ENCODE measurements at places on chromosomes 6 and 20. TPM values are rescaled to one million over a fixed set of nuclear protein-coding genes. Genes with fewer than 3 reads are reported as not detected.

Gene RIN2
- 6.4 TPM for total RNA-seq

GRCh38 chr20:60113771-60114170 is 155.5 kb downstream of the CDH26 start:
- no peak for DNase-seq

Gene CDH4
- total RNA-seq = 5.8 TPM

- DNase-seq = peak; percentile 88
These were observed 43.3 kb downstream of the SLC2A10 start for GRCh38 chr20:46752728-46753127.

DNA sequence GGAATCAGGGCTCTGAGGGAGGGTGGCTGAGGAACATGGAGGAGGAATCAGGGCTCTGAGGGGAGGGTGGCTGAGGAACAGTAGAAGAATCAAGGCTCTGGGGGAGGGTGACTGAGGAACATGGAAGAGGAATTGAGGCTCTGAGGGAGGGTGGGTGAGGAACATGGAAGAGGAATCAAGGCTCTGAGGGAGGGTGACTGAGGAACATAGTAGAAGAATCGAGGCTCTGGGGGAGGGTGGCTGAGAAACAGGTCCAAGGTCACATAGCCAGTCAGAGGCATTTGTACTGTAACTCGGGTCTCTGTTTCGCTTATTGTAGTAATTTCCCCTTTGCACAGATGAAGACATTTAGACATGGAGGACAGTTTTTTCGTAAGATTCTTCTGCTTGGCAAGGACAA is 164.8 kb downstream of the SOBP start:
- no peak for DNase-seq

DNA sequence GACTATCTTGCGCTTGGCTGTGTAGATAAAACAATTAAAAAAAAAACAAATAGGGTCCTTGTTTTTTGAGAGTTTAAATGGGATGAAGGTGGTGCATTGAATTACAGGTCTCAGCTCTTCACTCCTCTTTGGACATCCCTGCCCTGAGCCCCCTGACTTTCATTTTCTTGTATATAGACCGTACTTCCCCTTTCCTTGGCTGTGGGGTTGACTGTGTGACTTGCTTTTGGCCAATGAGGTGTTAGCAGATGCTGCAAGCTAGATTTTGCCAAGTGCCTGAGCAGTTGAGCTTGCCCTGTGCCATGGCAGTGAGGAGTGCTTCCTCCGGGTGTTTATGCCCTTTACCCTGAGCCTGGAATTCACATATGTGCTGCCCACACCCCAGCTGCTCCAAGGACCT is 386.1 kb upstream of the ZFP64 start:
- DNase-seq = no peak

GRCh38 chr6:31614684-31615578 is at the start of gene AIF1:
TSS of gene AIF1 (plus strand) at chr6:31615234. CDS start at chr6:31615330, 96 bp downstream.
- DNase-seq = no peak

- no peak for DNase-seq
These were observed 93.7 kb upstream of the EDN1 start for GRCh38 chr6:12196326-12196936.

DNA sequence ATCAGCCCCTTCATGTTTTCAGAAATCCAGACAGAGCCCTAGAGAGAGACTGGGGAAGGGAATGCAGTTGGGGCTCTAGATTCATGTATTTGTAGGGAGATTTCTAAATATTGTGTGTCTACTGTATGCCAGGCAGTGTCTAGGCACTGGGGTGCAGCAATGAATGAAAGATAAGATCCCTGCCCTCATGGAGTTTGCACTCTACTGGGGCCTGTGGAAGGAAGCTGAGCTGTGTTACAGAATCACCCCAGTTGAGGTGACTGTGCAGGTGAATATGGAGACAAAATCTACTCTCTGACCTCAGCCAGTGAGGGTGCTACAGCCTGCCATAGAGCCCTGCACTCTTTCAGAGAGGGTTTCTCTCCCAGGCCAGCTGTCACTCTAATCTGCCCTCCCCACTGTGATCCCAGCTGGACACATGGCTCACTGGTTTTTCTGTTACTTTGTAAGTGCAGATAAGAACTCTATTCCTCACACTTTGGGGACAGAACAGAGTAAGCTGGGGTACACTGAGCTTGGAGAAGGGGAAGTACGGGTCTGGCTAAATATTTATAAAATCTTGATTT is 69.2 kb upstream of the E2F3 start:
- peak; percentile 70 for DNase-seq

DNA sequence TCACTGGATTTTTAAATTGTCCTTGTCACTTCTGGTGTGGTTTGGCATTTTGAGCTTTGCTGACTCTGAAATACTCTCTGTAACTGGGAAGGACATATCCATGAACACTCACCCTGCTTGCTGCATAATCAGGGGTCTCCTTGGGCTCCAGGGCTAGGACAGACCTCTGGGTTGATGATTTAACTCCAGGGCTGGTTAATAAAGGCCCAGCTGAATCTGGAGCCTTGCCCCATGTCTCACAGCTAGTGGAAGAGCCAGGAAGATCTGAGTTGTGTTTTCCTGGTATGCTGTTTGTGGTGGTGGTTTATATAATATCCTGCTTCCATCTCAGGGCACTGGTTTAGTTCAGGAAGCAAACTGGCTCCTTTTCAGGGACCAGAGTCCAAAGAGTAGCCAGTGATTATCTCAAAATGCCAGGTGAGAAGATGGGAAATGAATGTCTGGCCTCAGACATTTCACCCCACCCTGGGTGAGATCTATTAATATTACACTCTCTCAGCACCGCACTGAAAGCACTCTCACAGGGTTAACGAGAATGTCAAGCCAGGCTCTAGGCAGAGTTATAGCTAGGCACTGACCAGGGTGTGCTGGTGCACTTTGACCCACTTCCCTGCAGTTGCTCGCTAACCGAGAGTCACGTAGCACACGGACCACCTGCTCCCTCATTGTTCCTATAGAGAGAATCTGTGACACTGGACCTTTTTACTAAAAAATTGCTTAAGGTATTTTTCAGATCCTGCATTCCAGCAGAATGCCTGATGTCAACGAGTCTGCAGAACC is 90.1 kb upstream of the SLC22A16 start:
- no peak for DNase-seq

DNA sequence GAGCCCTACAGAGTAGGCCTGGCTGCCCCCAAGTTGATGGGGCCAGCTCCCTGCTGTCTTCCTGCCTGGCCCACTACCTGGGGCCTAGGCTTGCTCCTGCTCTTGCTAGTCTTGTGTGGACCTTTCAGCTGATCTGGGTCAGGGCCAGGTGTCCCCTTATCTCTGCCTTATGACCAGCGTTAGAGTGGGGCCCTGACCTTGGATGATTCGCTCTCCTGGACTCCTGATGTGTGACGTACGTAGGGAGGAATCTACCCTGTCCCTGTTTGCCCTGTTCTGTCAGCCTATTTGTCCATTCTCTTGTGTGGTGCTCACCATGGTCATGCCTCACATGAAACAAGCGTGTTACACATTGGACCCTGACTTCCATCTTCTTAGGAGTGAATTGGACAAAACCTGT is 571.8 kb downstream of the QKI start:
- DNase-seq = no peak

Gene TEAD3
- total RNA-seq = 27.9 TPM

Gene UNC5CL
- total RNA-seq = 3.6 TPM

DNA sequence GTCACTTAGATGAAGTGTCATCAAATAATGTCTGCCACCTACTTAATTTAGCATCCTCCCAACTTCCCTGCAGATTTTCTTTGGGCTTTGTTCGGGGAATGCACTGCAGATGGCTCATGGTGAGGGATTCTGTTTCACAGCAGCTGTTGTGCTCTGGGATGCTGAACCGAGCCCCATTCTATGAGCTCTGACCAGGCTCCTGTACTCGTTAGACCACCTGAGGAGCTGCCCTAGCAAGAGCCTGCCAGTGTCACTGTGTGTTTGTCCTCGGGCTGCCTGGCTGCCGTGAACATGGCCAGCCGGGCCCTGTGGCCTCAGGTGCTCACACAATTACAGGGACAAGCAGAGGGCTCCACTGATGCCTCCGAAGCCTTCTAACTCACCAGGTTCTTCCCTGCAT is 238.8 kb upstream of the ECI2 start:
- peak; percentile 52 for DNase-seq

Gene LIN28B
- total RNA-seq = 64.7 TPM

DNA sequence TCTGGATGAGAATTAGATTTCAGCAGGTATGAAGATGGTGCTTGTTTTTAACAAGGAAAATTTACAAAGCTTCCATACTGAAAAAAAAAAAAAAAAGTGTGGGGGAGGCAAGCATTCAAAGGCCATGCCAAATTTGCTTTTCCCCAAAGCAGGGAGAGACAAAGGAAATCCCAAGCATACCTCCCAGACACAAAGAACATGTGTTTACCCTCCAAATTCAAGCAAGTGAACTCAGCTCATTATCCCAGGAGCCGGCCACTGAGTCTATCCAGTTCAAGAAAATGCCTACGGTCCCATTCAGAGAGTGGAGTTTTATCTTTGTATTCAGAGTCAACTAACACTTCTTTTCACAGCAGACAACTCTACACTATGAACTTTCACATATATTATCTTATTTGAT is 102.7 kb upstream of the ID4 start:
- no peak for DNase-seq

GRCh38 chr6:81838724-81839426 is 86.4 kb upstream of the TENT5A start:
- DNase-seq = no peak

- DNase-seq = no peak
These were observed 131.6 kb downstream of the OGFRL1 start for GRCh38 chr6:71420095-71420692.

Gene OR2B6
- total RNA-seq = not detected

GRCh38 chr6:149217466-149217888 is 100.0 kb upstream of the TAB2 start:
- DNase-seq = no peak

Gene INSM1
- 0.35 TPM for total RNA-seq

- DNase-seq = no peak
These were observed 436 bp downstream of the CAGE1 start for GRCh38 chr6:7389162-7389450.

Gene PDE7B
- total RNA-seq = 0.16 TPM

Gene PI3
- not detected for total RNA-seq

All from endodermal cell (in vitro differentiated cells).